Stimulated activated CD8-positive, alpha-beta memory T cell treated with anti-CD3 and anti-CD28 coated beads, Interleukin-2, amount 100 ng/mL, for 1 hour (primary cell): ENCODE measurements at places on chromosomes 2 and 18.

GRCh38 chr2:99656994-99657393, 167.2 kb upstream of the REV1 start:
- no peak for DNase-seq

DNA sequence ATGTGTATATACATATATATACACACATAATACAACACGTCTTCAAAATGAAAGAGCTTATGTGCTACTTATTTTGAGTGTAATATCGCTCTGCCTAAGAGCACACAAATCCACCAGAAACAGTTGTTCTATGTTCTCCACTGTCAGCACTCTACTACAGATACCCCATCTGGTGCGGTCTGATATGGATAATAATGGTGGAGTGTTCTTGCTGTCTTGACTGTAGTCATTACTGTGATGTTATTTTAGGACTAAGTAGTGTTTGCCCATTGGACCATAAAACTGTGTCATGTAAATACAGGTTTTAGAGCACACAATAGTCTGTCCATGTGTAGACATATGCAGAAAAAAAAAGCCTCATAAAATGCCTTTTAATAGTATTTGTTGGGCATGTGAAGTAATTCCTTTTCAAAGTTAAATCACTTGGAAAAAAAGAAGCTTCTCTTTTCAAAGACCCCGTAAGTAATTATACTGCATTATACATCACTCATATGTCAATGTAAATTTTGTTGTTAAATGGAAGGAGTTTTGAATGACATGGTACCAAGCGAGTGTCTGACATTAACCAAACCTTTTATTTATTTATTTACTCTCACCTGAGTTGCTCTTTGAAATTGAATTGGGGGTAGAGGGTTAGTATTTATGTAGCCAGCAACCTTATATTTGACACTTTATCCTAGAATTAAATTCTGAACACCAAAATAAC, 1249.2 kb upstream of the ZEB2 start:
- DNase-seq = no peak

DNA sequence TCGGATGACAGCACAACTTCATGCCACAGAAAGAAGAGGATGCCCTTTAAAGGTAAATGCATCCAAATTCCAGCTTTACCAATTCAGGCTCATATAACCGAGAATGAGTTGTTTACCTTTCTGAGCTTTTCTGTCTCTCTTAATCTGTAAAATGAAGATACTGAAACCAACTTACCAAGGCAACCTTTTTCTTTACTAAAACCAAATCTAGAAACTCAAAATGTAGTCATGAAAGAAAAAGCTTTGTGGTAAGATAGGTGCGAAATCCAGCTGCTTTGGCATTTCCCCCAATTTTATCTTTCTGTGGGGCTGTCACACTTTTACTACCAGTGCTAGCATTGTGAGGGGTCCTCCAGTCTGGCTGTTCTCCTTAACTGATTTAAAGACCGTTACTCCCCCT, 240.4 kb downstream of the IKZF2 start:
- no peak for DNase-seq

DNA sequence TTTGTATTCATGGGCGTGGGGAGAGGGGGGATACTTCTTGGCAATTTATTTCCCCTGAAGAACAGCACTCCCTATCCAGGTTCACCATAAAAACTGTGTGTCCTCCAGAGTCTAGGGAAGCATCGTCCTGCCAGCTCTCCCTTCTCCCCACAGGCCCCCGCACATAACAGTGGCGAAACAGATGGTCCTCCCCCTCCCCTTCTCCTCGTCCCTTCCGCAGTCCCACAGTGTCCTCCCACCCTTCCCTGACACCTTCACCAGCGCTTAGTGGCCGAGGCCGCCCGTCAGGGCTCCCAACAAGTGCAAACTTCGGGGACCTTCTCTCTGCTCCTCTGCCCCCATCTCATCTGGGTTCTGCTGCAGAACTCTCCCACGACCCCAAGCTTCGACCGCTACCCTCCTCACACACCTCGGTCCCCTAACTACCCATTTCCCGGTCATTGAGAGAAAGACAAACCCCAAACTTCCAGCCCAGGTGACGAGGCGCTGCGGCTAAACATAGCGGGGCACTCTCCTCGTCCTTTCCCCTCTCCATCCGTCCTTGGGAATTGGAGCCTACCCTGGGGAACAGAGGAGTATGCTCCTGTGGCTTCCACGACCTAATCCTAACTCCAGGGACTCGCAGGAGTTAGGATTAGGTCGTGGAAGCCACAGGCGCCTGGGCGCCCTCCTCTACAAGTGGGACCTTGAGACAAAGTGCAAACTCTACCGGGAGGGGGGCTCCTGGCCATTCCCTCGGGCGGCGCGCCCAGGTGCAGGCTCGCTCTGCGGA, 971 bp downstream of the ZNF385B start:
- DNase-seq = no peak

DNA sequence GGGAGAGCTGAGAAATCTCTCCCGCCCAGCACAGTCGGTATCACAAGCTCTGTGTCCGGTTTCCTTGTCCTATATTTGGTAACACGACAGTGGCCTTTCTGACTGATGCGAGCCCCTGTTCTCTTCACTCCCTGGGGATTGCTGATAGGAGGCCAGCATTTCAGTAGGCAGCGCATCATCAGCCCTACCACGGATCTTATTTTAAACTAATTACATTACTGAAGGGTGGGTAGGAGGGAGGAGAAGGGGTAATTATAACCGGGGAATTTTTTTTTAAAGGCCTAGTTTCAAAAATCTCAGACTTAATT, 125.6 kb upstream of the LGALSL start:
- DNase-seq = no peak

DNA sequence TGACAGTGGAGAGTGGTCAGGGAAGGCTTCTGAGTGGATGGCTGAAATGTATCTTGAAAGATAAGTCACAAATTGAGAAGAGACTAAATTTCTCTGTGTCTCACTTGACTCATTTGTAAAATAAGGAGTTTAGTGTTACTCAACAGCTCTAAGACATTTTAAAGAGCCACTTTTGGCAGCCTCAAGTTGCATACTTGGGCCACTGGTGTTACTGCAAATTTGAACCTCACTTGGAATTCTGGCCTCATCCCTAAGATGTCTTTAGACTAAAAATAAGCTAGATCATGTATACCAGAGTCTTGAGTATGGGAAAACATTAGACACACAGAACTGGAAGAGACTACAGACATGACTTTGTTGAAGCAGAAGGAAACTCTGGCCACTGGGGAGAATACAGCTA, 4.5 kb upstream of the MTLN start:
- DNase-seq = no peak

DNA sequence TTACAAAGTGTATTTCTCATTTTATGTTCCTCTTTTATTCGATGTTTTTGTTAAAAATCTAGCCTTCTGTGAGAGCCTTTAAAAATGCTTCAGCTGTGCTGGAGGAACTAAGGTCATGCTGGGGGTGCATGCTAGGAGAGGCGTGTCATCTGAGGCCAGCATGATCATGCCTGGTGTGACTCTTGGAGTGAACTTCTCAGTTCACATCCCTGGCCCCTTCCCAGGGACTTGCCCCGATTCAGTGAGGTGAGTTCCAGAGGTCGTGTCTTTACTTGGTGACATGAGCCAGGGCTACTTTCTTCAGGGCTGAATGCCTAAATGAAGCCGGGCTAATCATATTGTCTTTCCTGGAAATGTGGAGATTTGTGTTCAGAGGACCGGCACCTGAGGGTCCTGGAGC, 264.9 kb downstream of the MREG start:
- DNase-seq = no peak

DNA sequence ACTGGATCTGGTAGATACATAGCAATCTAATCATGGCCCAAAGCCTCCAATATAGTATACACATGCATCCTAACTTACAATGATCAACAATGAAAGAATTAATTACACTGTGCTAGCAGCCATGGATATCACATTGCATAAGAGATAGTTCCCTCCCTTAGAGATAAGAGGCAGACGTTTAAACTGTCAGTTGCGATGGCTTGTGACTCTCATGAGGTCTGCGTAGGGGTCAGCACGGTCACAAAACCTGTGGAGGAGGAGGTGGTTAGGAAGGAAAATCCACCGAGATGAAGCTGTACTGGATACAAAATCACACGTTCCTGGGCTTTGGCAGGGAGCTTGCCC, 800 bp upstream of the RALB start:
- no peak for DNase-seq

DNA sequence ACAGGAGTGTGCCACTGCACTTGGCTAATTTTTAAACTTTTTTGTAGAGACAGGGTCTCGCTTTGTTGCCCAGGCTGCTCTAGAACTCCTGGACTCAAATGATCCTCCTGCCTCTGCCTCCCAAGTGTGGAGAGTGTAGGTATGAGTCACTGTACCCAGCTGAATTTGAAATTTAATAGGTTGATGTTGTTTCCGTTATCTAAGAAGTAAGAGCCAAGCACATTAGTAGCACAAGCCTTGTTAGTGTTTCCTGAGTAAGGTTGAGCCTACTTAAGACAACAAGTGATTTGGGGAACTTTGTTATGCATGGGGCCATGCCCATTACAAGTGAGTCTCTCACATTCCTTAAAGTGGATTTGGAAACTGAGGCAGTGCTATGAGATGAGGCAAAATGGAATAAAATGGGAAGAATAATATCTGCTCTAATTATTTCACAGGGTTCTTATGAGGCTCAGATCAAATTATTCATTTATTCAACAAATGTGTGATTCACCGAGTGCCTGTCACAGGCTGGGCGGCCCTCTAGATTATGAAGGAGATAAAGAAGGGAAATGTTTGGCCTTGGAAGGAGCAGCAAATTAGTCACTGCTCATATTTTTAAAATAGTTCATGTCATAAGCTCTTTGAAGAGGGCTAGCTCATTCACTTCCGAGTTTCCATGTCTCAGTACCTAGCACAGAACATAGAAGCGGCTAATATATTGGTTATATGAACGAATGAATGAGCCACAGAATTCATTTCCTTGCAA, 217.2 kb downstream of the LDLRAD4 start:
- DNase-seq = no peak

DNA sequence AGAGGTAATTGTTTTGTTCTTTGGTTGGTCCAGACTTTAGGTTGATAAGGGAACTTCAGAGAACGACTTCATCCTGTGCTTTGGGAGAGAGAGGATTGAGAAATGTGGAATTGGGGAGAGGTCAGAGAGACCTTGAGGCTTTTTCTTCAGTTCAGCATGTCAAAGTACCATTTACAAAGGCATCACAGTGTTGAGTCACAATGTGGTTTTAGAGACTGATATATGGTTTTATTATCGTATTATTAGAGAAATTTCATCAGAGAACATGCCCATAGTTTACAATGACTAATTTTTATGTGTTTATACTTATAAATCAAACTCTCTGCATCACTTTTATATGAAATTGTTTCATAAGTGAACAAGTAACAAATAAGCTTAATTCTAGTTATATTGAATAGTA, 626.6 kb downstream of the DSC3 start:
- DNase-seq = no peak

GRCh38 chr2:232714969-232715368, 17.8 kb downstream of the GIGYF2 start:
- DNase-seq = no peak

DNA sequence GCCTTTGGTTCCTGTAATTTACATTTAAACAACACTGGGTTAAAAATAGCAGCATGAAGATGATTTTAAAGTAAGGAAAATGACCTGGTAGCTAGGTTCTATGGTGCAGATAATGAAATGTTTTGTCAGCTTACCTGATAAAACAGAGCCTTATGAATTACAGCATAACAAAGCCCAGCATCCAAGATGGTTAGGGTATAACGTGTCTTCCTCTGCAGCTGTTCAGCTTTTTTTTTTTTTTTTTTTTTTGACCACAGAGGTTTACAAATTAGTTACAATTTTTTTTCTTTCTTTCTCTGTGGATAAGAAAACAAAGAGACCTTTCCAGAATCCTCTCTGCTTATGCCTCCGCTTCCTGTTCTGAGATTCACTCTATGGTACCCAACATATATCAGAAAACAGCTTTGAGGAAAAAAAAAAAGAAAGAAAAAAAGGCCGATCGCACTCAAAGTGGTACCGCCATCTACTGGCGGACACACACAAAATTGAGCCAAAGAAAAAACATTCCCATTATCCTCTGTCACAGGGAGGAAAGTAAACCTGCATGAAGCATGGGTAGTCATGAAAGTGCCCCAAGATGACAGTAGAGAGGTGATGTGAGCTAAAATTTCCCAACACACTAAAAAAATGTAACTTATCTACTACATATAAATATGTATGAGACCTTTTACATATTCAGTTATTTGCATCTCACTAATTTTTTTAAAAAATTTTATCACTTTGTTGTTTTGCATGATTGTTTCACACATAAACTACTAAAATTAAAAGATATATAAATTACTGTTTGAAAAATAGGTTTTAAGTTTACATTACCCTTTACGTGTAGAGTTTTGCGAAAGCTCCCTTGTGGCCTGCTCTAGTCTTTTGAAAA, at the start of gene SCN3A:
TSS of gene SCN3A (minus strand) at position 362 of the 871 bp plus-strand sequence. CDS start 27,656 bp downstream, outside the sequence.
- no peak for DNase-seq

DNA sequence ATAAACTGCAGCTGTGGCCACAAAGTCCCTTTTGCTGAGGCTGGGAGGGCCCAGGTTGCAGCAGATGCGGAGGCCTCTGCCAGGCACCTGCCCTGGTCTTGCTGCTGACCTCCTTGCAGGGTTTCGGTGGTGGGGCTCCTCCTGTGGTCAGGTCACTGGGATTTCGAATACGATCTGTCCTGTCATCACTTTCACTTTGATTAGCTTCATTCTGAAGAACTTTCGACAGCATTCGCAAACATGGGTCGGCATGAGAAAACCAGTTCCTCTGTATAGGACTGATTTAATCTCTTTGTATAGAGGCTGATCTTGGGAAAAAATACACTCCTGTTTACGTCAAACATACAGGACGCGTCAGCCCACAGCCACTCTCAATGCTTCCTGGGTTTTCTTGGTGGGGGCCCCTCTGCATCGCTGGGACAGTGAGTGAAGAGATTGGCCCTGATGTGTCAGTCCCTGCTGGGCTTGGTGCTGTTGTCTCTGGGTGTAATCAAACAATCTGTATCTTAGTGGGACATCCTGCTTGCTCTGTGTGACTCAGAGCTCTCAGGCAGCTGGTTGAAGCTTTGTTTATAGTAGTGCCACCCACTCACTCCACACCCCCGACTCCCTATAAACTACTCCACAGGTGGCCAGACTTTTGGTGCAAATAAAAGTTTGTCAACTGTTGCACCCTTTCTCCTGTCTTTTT, 209.4 kb upstream of the CXCR4 start:
- DNase-seq = peak; percentile 57

DNA sequence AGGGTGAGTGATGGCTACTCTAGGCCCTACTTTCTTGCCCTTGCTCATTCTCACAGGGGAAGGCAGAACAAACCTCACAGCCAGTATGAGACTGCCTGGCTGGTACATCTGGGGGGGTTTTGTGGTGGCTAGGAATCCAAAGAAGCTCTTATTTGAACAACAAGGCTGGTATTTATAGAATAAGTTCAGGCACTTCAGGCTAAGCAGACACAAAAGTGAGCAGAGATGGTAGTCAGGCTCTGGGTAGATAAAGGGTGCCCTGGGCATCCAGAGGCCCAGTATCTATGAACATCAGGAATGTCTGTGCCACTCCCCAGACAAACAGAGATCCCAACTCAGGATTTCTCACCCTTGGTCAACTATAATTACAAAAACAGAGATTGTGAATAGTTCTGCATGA, 57.2 kb upstream of the RTN4 start:
- no peak for DNase-seq

GRCh38 chr18:292271-292670, 24.4 kb upstream of the THOC1 start:
- DNase-seq = no peak
